Temporal lobe (tissue), 4 donors: ENCODE measurements at places on chromosomes 1 and 21. TPM values are rescaled to one million over a fixed set of nuclear protein-coding genes. Genes with fewer than 3 reads are reported as not detected.

FMN2 gene
- 64.4 TPM for total RNA-seq

TNNT2 gene
- 0.25 TPM for total RNA-seq

VCAM1 gene
- 19.9 TPM for total RNA-seq

ANGPTL7 gene
- 0.25 TPM for total RNA-seq

SLC2A5 gene
- total RNA-seq, result 1.2 TPM

NECTIN4 gene
- not detected for total RNA-seq
